ENCODE measurements at places on chromosomes 12 and 14.

DNA sequence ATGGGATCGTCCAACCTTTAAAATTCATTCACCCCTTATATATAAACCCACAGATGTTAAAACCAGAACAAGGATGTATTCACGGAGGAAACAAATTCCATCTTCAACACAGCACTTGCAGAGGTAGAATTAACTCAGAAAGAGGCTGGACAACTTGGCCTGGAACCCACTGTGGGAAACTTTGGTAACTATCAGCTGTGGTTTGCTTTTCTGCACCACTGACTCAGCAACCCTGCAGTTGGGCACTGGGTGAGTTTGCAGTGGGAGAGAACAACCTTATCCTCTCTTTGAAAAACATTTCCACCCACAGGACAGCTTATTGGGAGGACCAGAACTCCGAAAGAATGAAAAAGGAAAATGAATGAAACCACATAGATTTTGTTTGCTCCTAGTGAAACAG is 66.3 kb downstream of the ZNF664 start:
- no peak for DNase-seq

DNA sequence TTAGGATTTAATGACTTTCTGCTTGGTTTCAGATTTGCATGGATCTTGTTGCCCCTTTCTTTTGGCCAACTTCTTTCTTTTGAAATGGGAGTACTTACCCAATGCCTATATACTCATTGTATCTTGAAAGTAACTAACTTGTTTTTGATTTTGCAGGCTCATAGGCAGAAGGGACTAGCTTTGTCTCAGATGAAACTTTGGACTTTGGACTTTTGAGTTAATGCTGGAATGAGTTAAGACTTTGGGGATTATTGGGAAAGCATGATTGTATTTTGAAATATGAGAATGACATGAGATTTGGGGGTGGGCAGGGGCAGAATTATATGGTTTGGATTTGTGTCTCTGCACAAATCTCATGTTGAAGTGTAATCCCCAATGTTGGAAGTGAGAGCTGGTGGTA is 657.1 kb downstream of the TMTC2 start:
- no peak for DNase-seq

DNA sequence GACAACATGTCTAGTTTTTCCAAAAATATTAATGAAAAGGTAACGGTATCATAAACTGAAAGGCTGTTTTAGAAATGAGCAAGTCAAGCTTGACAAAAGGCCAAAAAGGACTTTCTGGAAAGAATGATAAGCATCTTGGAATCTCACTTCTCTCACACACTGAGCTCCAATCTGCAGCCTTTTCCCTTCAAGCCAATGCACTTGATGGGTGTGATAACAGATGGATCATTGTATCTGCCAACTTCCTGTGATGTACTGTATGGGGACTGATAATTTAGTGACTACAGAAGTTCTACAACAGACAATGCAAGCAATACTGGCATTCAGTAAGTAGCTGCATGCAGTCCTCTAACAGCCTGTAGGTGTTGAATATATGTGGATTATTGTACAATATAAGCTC is 147.1 kb downstream of the MED13L start:
- no peak for DNase-seq

DNA sequence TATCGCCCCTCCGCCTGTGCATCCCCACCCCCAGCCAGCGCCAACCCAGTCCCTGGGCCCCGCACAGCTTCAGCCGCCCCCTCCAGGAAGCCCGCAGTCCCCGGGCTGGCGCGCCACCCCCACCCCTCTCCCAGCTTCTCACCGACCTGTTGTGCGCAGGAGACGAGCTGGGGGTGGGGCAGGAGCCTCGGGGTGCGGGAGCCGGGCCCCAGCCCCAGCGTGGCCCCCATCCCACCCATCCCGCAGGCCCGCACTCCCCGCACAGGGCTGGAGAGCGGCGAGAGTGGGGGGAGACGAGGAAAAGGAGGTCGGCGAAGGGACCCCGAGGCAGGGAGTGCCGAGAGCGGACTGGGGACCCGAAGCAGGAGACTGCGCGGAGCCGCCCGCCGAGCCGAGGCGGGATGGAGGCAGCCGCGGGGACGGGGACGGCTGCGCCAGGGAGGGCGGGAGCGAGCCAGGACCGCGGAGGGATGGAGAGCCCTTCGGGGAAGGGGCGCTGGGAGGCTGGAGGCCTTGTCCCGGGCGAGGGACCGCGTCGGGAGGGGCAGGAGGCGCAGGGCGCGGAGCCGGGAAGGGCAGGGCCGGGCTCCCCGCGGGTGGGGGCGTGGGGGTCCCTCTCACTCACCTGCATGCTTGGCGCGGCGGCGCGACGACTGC is 498 bp downstream of the PIANP start:
- DNase-seq = peak; percentile 21

DNA sequence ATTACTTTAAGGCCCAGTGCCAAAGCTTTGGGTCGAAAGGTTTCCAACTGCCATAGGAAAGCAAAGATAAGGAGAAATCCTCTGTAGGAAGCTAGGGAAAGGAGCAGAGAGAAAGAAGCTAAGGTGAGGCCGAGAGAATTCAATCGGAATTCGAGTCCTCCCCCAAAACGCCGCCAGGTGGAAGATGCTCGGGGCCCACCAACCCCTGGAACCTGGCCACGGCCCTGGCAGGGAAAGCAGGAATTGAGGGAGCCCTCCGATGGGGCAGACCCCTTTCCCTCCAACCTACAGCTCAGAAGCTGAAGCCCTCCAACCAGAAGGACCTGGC is 498 bp downstream of the GMFB start:
- DNase-seq = no peak

- no peak for DNase-seq
These were observed 14.2 kb downstream of the SLC11A2 start for GRCh38 chr12:51011955-51012354.

- no peak for DNase-seq
These were observed 46.0 kb upstream of the BMP4 start for GRCh38 chr14:54002653-54003052.

- DNase-seq = no peak
These were observed 6.3 kb upstream of the ART4 start for GRCh38 chr12:14849661-14850060.

DNA sequence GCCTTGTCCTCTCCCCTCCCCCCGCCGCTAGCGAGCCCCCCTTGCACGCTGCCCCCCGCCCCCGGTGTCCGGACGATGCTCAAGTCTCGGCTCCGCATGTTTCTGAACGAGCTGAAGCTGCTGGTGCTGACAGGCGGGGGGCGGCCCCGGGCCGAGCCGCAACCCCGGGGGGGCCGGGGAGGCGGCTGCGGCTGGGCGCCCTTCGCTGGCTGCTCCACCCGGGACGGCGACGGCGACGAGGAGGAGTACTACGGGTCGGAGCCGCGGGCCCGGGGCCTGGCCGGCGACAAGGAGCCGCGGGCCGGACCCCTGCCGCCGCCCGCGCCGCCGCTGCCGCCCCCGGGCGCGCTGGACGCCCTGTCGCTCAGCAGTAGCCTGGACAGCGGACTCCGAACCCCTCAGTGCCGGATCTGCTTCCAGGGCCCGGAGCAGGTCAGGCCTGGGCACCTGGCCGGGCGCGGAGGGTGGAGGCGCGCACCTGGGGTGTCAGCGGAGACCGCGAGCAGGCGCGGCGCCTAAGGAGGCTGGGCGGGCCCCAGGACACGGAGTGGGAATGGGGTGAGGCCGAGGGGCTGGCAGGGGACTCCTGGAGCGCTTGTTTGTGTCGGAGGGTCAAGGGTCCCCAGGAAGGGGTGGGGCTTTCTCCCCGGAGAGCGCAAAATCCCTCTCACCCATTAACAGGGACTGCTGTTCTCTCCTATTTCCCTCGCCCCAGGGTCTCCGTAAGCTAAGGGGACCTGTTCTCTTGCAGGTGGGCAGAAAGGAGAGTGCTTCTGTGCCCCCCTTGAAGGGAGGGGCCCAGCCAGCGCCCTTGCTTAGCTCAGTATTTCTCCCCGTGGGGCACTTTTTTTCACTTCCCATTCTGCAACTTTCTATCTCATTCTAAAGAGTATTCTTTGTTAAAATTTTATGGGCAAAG is 810 bp downstream of the MARCHF9 start:
- DNase-seq = peak; percentile 33

- no peak for DNase-seq
These were observed 10.4 kb downstream of the MTA1 start for GRCh38 chr14:105430042-105430441.

DNA sequence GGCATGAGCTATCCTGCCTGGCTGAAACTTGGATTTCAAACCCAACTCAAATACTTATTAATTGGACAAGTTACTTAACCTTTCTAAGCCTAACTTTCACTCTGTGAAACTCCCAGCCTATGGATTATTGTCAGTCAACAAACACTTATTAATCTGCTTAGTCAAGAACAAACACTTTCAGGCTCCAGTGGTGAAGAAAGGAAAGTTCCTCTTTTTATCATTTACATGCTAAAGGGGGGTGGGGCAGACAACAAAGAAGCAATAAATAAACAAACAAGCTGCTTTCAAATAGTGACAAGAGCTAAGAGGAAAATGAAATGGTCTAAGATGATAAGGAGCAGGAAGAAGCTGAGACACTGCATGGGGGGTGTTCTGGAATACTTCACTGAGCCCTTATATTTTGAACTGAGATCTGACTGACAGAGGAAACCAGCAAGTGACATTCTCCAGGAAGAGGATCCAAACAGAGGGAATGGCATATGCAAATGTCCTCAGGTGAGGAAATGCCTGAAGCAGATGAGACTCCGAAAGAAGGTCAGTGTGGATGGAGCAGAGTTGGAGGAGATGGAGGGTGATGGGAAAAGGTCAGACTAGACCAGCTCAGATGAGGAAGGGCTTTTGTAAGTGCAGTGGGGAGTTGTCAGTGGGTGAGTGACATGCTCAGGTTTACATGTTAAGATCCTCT is 259.6 kb downstream of the ITPR2 start:
- DNase-seq = no peak

GRCh38 chr14:54455363-54455762 is 14.2 kb upstream of the CNIH1 start:
- no peak for DNase-seq

- DNase-seq = no peak
These were observed 40.1 kb downstream of the PTGER2 start for GRCh38 chr14:52354242-52354641.

DNA sequence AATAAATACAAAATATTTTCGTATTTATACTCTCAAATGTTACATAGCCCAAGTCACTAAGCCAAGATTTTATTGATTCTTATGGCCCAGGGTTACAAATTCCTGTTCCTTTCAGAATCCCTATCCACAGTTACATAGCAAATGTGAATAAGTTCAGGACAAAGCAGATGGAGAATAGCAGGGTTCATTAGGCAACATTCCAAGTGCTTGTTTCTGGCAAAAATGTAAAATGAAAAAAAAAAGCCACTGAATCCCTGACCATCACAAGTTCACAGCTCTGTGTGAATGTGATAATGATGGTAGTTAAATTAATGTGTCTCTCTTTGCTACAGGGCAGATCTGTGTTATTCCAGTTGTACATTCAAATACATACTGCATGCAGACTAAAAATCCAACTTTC is 74.6 kb downstream of the KCNC2 start:
- DNase-seq = no peak
